ENCODE measurements at places on chromosomes 4 and X.
A peak's percentile ranks its signal among the peaks of the same experiment; 100 is the strongest.

GRCh38 chr4:149912000-149912399, 96.4 kb upstream of the IQCM start:
- DNase-seq, result no peak

- DNase-seq, result peak; percentile 54
Measured at GRCh38 chr4:20313237-20314030, 61.7 kb downstream of the SLIT2 start.

- DNase-seq, result no peak
Measured at GRCh38 chrX:57587607-57588006, 4.2 kb upstream of the ZXDB start.

DNA sequence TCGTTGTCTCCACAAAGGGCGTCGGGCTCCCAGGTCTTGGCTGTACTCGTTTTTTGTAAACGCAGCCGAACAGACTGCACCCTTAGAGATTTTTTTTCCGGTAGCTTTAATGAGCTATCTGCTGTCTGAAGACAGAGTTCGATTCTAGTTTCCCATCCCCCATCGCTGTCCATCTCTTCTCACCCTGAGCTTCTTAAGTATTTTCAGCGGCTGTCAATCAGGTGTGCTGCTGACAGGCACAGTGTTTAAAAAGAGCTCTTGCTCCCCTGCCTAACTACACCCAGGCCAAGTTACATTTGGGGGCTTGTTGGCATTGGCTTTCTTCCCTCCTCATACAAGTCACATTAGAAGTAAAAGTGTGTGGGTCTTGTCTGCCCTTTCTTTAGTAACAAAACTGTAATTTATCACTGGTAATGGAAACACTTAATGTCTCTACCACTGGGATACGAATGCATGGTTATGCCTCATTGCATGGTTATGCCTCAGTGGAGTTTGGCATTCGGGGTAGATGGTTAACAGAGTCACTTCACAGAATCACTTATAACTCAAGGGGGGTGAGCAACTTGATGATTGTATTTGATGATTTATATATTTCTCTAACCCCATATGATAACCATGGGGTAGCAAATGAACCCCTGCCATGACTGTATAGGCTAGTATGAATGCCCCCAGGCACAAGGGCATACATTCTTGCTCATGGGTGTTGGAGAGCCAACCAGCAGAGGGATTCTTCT, 1.4 kb upstream of the ARHGAP6 start:
- DNase-seq, result no peak

DNA sequence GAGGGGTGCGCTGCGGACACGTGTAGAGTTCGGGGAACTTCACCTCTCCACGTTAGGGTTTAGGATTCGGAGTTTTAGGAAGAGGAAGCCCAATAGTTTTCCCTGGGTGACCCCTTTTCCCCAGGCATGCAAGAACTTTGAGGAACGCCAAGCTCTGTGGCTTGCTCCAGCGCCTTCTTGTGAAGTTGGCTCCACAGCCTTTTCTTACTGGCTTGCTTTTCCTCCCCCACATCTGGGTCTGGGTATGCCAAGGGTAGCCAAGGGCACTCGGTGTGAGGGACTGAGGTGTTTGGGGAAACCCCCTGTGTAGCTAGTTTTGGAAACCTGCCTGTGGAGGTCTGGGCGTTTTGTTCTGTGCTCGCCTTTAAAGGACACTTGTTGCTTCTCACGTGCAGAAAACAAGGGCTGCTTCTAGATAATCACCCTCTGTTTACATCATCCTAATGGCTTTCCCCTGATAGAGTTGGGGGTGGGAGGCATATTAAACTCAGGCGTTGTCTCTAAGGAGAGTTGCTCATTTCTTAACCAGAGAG, 746 bp downstream of the EDNRA start:
- no peak for DNase-seq

- no peak for DNase-seq
Measured at GRCh38 chr4:74110670-74111069, 11.7 kb upstream of the CXCL2 start.

- DNase-seq, result no peak
Measured at GRCh38 chrX:129769467-129770154, 10.1 kb upstream of the SASH3 start.

DNA sequence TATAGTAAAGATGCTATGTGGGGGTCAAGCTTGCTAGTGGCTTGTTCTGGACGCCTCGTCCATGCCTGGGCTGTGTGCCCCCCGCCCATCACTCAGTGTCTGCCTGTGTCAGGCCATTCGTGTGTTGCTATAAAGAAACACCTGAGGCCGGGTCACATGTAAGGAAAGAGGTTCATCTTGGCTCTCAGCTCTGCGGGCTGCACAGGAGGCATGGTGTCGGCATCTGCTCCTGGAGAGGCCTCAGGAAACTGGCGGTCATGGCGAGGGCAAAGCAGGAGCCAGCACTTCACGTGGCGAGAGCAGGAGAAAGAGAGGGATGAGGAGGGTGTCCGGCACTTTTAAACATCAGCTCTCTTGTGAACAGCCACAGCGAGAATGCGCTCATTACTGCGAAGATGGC, 25.2 kb downstream of the PIGG start:
- DNase-seq, result no peak

DNA sequence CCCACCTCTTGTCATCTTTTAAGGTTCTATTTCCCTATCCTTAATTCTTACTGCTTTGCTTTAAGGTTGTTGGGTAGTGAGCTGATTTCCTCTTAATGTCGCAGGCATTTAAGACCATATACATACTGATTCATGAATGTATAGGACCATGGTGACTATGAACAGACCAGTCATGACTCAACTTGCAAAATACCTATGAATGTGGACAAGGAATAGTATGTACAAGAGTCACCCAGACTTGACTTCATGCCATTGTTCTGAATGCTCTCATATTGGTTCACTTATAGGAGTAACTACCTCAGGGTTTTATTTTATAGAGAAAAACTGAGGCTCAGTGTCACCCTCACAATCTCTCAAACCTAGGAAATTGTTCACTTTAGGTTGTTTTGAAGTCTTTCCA, 44.3 kb downstream of the CCNG2 start:
- no peak for DNase-seq

DNA sequence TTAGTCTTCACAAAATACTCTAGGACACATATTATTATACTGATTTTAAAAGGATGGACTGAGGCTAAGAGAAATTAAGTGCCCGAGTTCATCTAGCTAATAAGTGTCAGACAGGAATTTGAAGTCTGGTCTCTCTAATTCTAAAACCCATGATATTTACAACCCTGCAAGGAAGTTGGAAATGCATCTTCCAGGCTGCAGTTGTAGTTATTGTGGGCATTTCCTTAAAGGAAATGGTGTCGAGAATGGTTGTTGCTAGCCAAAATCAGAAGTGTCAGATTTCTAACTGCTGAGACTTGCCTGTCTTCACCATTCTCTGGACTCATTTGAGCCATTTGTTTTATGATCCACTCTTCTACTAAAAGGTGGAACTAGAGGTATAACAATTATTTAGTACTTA, 82.5 kb downstream of the FAT4 start:
- DNase-seq, result no peak

GRCh38 chr4:163110442-163110841, 56.2 kb downstream of the NAF1 start:
- no peak for DNase-seq

DNA sequence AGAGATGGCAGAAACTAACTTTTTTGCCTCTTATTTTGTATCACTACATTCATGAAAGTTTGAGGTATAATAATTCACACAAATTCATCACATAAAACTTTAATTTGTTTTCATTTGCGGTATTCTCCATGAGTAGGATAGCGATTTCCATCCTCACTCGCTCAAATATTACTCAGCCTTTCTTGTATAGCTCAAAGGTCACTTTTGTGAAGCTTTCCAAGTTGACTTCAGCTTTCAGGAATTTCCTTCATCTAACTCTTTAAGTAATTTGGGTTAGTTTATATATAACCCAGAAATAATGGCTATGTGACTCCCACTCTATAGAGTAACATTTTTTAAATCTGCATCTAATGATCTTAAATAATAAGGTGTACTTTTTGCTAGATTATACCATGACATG, 314.4 kb downstream of the IL1RAPL1 start:
- no peak for DNase-seq

GRCh38 chr4:113884655-113885054, 94.8 kb downstream of the ARSJ start:
- DNase-seq, result no peak

- DNase-seq, result no peak
Measured at GRCh38 chr4:148216866-148217814, 225.1 kb downstream of the NR3C2 start.

DNA sequence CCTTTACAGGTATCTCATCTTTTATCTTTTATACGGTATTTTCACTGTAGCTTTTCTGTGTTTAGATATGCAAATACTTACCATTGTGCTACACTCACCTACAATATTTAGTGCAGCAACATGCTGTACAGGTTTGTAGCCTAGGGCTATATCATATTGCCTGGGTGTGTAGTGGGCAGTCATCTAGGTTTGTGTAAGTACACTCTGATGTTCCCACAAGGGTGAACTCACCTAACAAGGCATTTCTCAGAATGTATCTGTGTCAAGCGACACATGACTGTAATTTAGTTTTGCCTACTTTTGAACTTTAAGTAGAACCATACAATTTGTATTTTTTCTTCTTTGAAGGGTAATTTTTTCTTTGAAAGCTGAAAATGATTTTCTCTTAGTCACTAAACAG, 54.2 kb upstream of the SLC10A4 start:
- no peak for DNase-seq

- DNase-seq, result no peak
Measured at GRCh38 chr4:37594099-37594498, 92.1 kb downstream of the RELL1 start.

DNA sequence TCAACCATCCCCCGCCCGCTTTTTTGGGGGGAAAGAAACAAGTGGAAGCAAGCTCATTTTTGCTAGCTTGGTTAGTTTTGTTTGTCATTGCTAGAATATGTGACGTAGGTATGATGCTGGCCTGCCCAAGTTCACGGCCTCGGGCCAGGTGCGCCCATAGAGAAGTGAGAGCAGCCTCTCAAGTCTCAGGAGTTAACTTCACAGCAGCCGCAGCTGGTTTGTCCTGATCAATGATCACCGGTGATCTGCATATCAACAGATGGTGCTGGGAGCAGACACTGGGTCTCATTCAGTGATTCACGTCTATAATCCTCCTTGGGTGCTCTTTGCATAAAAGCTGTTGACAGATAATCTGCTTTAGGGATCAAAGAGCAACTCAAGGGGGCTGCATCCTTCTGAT, 50.1 kb downstream of the ENPP6 start:
- DNase-seq, result no peak

DNA sequence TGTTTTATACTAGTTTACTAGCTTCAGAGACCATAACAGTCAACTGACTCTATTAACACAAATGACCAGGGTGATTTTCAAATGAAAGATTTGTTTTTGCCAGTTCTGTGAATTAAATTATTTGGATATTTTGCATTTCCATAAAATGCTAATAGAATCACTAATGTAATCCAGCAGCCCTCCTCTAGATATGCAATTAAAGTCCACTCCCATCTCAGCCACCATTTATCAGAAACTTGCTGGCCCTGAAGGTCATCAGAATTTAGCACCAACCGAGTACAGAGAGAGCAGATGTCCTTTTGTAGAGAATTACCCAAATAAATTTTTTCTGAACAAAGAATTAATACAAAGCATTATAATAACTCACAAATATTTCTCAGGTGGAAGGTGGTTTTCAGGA, 531.1 kb upstream of the SLIT2 start:
- DNase-seq, result no peak

Measured in HT-29 (cell line).